Activated T-helper 2 cell treated with anti-CD3 and anti-CD28 coated beads, Interferon-gamma antibody, Interleukin-2, Interleukin-4, amounts not matched to agents 10 μg/mL and 5 μg/mL and 100 μg/mL, durations not matched to agents 14 hours and 24 hours and 36 hours (primary cell): ENCODE measurements at places on chromosomes 11 and 22. TPM values are rescaled to one million over a fixed set of nuclear protein-coding genes. Genes with fewer than 3 reads are reported as not detected.

DNA sequence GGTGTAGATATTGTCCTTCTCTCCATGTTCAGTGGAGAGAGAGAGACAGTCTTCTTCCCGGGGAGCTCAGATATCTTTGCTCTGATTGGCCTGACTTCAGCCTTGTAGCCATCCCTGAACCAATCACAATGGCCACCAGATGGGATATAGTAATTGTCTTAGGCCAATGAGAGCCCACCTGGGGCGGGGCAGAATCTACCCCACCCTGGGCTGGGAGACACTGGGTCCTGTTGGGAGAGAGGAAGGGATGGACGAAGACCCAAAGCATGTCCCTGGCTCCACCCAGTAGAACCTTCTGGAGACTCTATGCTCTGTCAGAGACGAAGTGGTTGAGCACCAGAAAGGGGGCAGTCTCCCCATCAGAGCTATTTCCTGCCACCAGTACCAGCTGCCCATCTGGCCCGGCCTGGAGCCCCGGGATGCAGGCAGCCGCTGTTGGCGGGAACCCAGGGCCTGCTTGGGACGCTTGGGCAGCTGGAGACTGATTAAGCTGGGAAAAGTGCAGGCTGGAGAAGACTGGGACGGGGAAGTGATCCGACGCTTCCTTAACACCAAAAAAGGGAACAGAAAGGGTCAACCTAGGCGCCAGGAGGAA is 31.6 kb upstream of the CBX7 start:
- no peak overlapping the region for H3K4me3 ChIP-seq
- H3K27ac ChIP-seq = no peak overlapping the region
- DNase-seq = no peak
- peaks cover 2% of the 10 kb centered on the region for H3K27me3 ChIP-seq
- no peaks in the 10 kb centered on the region for H3K36me3 ChIP-seq

- H3K27ac ChIP-seq = no peak overlapping the region
- H3K36me3 ChIP-seq = no peaks in the 10 kb centered on the region
- no peak for DNase-seq
- no peaks in the 10 kb centered on the region for H3K4me1 ChIP-seq
- no peaks in the 10 kb centered on the region for H3K27me3 ChIP-seq
These were observed 19.4 kb downstream of the SDHD start for GRCh38 chr11:112106070-112106469.

DNA sequence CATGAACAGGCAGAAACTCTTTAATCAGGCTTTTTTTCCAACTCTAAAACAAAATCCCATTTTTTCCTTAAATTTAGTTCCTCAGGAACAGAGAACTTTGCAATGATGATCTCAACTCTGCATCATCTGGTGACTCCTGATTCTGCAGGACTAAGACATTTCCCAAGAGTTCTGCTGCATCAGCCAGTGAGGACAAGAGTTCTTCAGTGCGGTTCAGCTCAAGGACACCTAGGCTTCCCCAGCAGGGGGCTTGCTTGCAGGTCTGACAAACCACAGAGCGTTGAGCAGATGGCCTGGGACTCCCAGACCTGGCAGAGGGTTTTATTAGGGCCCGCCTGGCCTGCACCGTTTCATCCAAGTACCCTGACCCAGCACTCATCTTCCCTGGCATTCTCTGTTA is 6.4 kb downstream of the CDCA5 start:
- H3K27me3 ChIP-seq = no peaks in the 10 kb centered on the region
- peaks cover 31% of the 10 kb centered on the region for H3K4me1 ChIP-seq
- H3K36me3 ChIP-seq = peaks cover 61% of the 10 kb centered on the region
- H3K4me3 ChIP-seq = no peak overlapping the region

DNA sequence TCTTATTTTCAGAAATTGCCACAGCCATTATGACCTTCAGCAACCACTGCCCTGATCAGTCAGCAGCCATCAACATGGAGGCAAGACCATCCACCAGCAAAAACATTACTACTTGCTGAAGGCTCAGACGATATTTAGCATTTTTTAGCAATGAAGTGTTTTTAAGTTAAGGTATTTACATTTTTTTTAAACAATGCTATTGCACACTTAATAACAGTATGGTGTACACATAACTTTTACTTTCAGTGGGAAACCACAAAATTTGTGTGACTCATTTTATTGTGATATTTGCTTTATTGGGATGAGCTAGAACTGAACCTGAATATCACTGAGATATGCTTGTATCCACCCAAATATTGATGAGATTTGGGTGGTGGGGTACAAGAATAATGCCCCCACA is 110.9 kb downstream of the TSPAN18 start:
- no peaks in the 10 kb centered on the region for H3K4me1 ChIP-seq
- DNase-seq = no peak
- no peak overlapping the region for H3K4me3 ChIP-seq
- no peak overlapping the region for H3K27ac ChIP-seq
- H3K36me3 ChIP-seq = no peaks in the 10 kb centered on the region

The RFPL3 gene
- total RNA-seq = not detected in 2 replicates

DNA sequence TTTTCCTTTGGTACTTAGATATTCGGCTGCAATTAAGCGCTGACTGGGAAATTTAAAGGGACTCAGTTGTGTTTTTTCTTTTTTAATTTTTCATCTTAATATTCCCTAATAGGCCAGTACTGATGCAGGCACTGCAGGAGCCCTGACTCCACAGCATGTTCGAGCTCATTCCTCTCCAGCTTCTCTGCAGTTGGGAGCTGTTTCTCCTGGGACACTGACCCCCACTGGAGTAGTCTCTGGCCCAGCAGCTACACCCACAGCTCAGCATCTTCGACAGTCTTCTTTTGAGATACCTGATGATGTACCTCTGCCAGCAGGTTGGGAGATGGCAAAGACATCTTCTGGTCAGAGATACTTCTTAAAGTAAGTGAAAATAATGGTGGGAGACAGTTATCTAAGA is 3.8 kb downstream of the YAP1 start:
- H3K27me3 ChIP-seq = peaks cover 57% of the 10 kb centered on the region
- H3K4me3 ChIP-seq = no peak overlapping the region
- H3K4me1 ChIP-seq = peaks cover 10% of the 10 kb centered on the region
- no peak for DNase-seq

The RAB38 gene
- 2.0 and 2.3 TPM in 2 replicates for total RNA-seq

DNA sequence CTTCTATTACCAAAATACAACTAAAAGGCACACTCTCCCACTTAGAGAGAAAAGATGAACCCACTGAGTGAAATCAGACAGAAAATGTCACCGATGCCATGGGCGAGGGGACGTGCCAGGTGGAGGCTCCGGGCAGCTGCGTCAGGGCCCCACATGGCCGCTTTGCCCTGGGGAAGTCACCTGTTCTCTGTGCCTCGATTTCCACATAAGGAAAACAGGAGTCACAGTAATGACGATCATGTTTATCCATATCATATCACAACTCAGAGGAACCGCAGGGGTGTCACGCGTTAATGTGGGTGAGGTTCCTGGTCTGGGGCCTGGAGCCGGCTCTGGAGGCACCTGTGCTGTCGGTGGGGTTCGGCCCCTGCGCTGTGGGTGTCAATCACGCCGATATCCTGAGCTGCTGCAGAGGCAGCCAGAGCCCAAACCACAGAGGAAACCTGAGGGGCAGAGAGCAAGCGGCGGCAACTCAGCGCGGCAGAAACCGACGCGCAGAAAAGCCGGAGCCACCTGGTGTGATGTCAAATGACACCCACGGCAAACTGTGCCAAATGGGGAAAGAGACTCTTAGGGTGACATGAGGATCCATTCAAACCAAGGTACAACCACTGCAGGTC is 243.7 kb downstream of the BRD1 start:
- H3K36me3 ChIP-seq = peaks cover 3% of the 10 kb centered on the region
- H3K4me3 ChIP-seq = no peak overlapping the region
- no peak for DNase-seq
- H3K27me3 ChIP-seq = no peaks in the 10 kb centered on the region
- H3K27ac ChIP-seq = no peak overlapping the region
- no peaks in the 10 kb centered on the region for H3K4me1 ChIP-seq

DNA sequence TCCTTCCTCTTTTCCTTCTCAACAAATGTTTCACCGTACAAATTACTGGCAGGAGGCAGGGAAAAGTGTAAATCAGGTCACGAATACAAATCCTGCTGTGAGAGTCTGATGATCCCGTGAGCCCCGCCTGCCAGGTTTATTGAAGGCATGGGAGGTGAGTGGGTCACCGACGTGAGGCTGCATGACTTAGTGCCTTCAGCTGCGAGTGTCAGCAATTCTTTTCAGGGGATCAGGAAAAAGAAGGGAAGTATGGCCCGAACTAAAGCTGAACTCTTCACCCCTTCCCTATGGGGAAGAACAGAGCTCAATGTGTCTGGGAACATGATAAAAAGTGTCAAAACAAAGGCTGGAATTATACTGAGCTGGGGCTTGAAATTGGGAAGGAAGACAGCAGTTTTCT is 166.2 kb downstream of the OPCML start:
- no peaks in the 10 kb centered on the region for H3K4me1 ChIP-seq
- no peaks in the 10 kb centered on the region for H3K36me3 ChIP-seq
- no peak for DNase-seq
- no peaks in the 10 kb centered on the region for H3K27me3 ChIP-seq

GRCh38 chr22:21728270-21728669 is 7.3 kb downstream of the YPEL1 start:
- no peak for DNase-seq
- H3K4me3 ChIP-seq = no peak overlapping the region
- peaks cover 1% of the 10 kb centered on the region for H3K36me3 ChIP-seq
- H3K4me1 ChIP-seq = peaks cover 6% of the 10 kb centered on the region

The OR52A5 gene
- not detected in 2 replicates for total RNA-seq

GRCh38 chr11:94784884-94785283 is 16.7 kb downstream of the AMOTL1 start:
- DNase-seq = no peak
- H3K4me1 ChIP-seq = peaks cover 17% of the 10 kb centered on the region
- no peak overlapping the region for H3K27ac ChIP-seq
- H3K4me3 ChIP-seq = no peak overlapping the region
- peaks cover 12% of the 10 kb centered on the region for H3K27me3 ChIP-seq

DNA sequence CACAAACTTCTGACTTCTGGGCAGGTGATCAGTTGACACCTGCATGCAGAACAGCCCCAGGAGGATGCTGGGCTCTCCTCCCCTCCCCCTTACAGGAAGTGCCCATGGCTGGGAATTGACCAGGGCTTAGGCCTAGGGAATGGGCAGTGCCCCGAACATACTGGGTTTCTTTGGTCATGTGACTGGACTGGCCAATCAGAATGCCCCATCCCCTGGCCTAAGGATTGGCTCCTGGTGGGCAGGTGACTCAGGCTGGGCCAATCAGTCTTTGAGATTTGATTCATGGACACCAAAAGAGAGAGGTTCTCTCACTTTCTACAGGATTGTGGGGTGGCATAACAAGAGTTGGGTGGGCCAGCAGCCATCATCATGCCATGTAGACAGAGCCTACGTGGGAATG is 37.1 kb downstream of the MCM5 start:
- peaks cover 71% of the 10 kb centered on the region for H3K36me3 ChIP-seq
- H3K27me3 ChIP-seq = no peaks in the 10 kb centered on the region
- H3K4me1 ChIP-seq = peaks cover 4% of the 10 kb centered on the region
- no peak for DNase-seq

GRCh38 chr11:94762208-94762607 is 5.9 kb upstream of the AMOTL1 start:
- H3K4me3 ChIP-seq = no peak overlapping the region
- H3K27ac ChIP-seq = no peak overlapping the region
- peaks cover 21% of the 10 kb centered on the region for H3K27me3 ChIP-seq
- H3K36me3 ChIP-seq = no peaks in the 10 kb centered on the region
- H3K4me1 ChIP-seq = no peaks in the 10 kb centered on the region

The NPAT gene
- 25.6 and 28.5 TPM in 2 replicates for total RNA-seq

DNA sequence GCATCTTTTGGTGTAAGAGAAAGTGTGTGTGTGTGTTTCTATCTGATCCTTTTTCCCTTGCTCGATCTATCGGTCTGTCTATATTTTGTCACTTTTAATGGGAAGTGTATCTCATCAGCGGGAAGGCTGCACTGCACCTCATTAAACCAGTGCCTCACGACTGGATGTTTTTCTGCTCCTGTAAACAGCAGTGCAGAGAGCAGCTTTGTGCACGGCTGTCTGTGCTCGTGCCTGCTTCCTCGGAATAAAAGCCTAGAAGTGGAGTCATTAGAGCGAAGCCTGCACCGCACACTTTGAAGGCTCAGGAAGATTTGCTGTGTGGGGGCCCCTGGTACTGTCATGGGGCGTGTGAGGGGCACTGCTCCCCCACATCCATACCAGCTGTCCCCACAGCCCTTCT is 27.0 kb upstream of the PARVG start:
- no peaks in the 10 kb centered on the region for H3K4me1 ChIP-seq
- no peak for DNase-seq
- H3K36me3 ChIP-seq = peaks cover 26% of the 10 kb centered on the region
- H3K27ac ChIP-seq = no peak overlapping the region
- no peaks in the 10 kb centered on the region for H3K27me3 ChIP-seq

The ELFN2 gene
- 0.11 TPM in 2 replicates for total RNA-seq

DNA sequence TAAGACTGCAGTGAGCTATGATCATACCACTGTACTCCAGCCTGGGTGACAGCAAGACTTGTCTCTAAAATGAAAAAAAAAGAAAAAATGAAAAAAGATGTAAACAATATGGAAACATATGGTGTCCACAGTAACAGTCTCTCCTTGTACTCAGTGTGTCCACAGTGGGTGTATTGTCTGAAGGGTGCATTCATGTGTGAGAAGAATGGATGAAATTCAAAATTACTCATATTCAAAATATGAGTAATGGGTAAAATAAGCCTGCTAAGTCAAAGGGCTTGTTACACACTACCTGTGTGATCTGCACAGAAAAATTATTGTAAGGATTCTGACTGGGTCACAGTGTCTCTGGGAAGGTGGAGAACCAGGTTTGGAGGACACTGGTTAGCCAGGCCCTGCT is 26.9 kb downstream of the PPFIA1 start:
- H3K4me1 ChIP-seq = peaks cover 3% of the 10 kb centered on the region
- H3K36me3 ChIP-seq = peaks cover 44% of the 10 kb centered on the region
- no peak overlapping the region for H3K4me3 ChIP-seq
- DNase-seq = no peak
- H3K27ac ChIP-seq = no peak overlapping the region
- H3K27me3 ChIP-seq = no peaks in the 10 kb centered on the region

DNA sequence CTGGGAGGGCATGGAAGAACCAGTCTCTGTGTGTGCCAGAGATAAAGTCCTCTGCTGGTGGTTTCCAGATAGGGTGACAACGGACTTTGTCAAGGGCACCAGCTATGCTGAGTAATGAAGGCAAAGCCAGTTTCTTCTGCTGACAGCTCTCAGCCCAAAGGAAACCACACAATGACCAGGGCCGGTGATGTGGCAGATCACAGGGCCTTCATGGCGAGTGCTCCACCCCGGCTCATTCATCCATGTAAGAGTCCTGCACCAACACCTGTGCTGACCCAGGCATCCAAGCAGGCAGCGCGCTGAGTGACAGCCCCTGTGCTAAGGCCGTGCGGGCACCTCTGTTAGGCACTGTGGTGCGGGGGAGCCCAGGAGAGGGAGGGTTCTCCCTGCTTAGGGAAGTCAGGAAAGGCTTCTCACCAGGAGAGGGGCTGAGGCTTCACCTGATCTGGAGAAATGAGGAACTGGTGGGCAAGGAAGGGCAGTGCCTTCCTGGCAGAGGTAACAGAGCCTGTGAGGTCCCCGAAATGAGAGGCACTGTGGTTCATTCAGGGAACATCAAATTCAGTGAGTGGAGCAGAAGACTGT is 33.8 kb downstream of the TP53I11 start:
- no peak for DNase-seq
- no peaks in the 10 kb centered on the region for H3K36me3 ChIP-seq
- H3K4me1 ChIP-seq = no peaks in the 10 kb centered on the region
- no peak overlapping the region for H3K27ac ChIP-seq

- H3K4me3 ChIP-seq = no peak overlapping the region
- H3K27ac ChIP-seq = no peak overlapping the region
- H3K27me3 ChIP-seq = peaks cover 52% of the 10 kb centered on the region
- no peaks in the 10 kb centered on the region for H3K36me3 ChIP-seq
These were observed 10.3 kb upstream of the IGF2 start for GRCh38 chr11:2149460-2149859.
